ENCODE measurements at places on chromosomes 1 and 21.

DNA sequence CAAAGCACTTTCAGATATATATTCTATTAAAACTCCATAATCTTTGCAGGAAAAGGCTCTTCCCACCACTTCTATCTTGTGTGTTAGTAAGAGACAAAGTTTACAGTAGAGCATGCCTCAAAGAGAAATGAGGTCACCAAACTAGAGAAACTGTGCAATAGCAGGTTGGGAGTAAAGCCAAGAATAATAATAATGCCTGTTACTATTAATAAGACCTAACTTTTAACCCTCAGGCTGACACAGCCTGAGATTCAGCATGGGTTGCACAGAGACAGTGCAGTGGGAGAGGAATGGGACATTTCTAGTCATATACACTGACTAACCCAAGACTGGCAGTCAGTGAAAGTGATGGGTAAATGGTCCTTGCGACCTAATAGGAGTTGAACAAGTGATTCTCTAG lies 320.2 kb upstream of the NFIA start:
- no peak for DNase-seq

DNA sequence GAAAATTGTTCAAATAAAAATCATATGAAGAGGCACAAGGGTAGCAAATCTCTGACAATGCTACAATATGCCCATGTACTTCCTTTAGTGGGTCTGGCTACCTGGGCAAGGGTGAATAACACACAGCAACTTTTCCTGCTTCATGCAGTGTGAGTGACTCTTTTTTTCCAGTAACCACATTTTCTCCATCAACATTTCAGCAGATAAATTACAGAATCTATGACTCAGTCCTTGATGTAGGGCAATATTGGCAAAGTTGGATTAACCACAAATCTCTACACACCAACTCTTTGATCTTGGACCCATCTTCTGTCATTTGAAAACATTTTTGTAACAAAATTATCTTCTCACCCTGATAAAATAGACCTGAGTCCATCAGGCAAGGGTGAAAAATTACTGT lies 31.7 kb downstream of the ERICH3 start:
- no peak for DNase-seq

GRCh38 chr1:201074018-201074417 lies 38.2 kb downstream of the CACNA1S start:
- DNase-seq = no peak

- no peak for DNase-seq
Measured at GRCh38 chr1:115975569-115976061, 698 bp upstream of the SLC22A15 start.

- DNase-seq = no peak
Measured at GRCh38 chr21:46191686-46192575, 7.7 kb upstream of the SPATC1L start.

DNA sequence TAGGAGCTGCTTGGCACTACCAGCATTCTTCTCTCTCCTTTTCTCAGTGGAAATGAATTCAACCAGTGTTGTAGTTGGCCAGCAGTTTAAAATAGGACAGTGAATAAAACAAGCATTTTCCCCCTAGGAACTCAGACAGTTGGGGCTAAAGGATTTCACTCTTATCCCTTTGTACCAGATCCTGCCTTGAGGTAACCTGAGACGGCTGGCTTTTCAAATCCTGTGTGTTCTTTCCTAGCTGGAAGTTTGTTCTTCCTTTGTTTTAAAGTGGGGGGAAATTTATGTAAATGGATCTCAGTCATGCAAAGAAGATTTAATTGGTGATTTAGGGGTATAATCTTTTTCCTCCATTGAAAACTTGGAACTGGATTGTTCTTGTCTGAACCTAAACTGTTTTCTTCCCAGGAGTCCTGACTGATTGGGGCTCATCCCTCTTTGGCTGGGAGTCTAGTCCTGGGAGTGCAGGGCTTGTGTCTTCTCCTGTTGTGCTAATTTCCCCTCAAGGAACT lies 23.3 kb downstream of the ZP4 start:
- DNase-seq = no peak

DNA sequence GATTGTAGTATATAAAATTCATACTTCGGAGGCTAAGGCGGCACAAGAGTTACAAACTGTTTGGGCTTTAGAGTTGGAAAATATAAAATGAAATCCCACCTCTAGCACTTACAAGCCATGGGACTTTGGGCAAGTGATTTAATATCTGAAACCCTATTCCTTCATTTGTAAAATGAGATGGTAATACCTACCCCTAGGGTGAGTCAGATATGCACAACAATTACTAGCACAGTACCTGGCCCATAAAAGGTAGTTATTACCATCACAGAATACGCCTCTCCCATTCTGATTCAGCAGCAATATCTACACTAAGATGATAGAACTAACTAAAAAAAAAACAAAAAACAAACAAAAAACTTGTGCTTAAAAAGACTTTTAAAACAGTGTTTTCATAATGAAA lies 3.5 kb downstream of the KLHL12 start:
- no peak for DNase-seq

- no peak for DNase-seq
Measured at GRCh38 chr21:37496972-37497371, 130.4 kb downstream of the DYRK1A start.

DNA sequence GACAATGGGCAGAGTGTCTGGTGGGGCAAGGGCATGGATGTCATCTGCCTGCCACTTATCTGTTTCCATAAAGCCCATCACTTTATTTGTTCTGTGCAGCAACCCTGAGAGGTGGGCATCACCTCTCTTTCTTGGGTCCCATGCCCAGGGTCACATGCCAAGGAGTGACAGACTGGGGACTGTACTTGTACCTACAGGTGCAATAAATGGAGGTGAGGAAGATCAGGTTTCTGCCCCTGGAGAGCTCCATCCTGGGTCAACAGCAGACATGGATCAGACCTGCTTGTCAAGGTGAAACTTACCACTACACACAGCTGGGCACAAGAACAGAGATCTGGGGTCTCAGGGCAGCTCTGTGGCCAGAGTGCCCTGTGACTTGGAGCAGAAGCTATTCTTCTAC lies 18.4 kb upstream of the PRDM16 start:
- DNase-seq = no peak

DNA sequence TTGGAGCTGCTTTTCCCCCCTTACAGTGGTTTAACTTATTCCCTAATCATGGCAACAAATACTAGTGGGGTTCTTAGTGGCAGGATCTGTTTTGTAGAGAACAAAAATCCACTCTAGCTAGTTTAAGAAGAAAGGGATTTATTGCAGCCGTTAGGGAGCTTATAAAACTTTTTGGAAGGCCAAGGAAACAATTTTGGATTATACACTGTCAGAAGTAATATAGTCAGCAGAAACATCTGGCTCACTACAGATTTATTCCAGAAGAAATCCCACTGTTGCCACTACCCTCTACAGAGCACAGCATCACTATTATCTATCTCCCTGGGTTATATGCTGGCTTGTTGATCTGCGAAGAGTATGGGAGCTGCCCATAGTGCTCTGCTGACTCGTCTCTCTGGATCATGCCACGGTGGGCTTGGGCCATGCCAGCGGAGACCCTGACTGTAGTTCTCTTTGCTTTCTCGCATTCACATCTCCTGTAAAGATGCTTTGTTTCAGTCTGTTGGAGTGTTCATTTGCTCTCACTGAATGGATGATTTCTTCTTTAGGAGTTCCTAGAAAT lies 107.5 kb downstream of the ODF2L start:
- no peak for DNase-seq

- no peak for DNase-seq
Measured at GRCh38 chr1:206116873-206117150, 376 bp downstream of the AVPR1B start.

DNA sequence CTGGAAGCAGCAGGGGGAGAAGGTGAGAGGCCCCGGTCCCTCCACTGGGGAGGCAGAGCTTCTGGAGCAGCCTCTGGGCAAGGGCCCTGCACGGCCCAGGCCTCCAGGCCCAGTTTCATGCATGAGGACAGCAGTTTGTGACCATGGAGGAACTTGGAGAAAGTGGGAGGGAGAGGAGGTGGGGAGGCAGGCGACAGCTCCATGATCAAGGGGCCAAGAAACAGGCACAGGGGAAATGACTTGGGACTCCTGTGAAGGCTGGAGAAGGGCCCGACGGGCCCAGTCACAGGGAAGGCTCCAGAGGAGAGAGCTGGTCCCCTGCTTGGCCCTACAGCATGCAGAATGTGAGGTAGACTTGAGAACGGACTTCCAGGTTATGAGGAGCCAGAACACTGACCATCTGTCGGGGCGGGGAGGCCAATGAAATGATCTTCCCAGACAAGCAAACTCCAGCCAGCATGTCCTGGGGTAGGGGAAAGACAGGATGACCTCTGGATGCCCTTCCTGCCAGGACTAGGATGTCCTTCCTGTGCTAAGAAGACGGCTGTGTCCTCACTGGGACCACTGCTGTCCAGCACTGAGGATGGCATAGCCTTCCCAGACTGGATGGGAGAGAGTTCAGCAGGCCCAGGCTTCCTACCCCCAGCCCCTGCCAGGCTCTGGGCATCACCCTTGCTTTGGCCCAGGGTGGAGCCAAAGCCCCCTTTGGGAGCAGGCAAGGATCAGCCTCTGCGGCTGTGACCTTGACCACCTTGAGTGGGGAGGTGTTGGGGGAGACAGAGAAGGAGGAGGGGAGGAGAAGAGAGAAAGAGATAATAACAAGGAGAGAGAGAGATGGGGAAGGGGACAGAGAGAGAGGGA lies 548.2 kb downstream of the PTPRU start:
- no peak for DNase-seq

DNA sequence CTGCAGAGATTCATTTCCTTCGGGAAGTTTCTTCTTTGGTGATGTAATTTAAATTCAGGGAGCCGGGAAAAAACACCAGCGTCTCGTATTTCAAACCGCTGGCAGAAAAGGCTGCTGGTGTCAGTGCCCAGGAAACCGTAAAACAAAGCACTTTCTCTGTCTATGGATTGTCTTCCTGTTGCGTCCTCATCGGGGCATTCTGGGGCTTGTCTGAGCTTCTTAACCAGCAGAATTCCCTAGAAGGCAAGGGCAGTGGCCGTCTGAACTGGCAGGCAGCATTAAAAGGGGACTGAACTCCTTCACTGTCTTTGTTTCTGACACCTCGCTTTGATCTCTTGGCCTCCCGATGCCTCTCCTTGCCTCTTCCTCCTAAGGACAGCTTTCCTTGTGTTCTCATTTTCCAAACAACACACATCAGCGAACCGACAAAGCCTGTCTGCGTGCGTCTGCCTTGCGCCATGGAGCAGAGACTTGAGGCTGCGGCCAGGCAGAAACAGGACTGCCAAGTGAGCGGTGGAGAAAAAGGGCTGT lies 391.6 kb upstream of the VAMP3 start:
- DNase-seq = no peak
